ENCODE measurements at places on chromosomes 5 and 9.

DNA sequence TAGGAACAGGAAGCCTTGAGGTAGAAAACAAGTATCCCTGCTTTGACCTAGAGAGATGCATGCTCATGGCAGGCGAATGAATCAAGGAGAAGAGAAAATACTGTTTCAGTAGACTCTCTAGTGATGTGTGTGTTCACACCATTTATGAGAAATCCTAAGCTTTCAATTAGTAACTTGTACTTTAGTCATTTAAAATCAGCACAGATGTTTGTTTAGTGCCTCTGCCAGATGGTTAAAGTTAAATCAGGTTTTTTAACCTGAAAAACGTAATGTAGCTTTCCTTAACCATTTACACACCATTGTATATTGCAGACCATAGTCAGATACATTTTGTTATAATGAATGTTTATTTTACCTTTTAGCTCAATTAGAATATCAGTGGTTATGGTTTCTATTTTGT lies 5.0 kb downstream of the TJP2 start:
- no peak for DNase-seq

DNA sequence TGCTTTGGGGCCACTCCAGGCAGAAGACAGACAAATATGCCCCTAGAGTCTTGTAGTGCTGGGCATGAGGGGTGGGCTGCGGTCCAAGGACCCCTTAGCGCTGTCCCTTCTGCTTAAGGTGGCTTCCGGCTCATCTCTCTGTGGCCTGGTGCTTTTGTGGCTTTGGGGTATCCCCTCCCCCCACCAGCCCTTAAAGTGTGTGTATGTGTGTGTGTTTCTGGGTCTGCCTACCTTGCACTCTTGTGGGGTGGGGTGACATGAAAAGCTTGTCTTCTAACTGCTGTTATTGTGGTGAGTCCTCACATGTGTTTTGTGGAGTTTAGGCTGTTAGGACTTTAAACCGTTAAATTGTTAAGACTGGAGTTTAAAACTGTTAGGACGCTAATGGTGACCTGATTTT lies 23.6 kb downstream of the MARCHF6 start:
- no peak for DNase-seq

- no peak for DNase-seq
Measured at GRCh38 chr9:6229619-6230018, 14.0 kb downstream of the IL33 start.

DNA sequence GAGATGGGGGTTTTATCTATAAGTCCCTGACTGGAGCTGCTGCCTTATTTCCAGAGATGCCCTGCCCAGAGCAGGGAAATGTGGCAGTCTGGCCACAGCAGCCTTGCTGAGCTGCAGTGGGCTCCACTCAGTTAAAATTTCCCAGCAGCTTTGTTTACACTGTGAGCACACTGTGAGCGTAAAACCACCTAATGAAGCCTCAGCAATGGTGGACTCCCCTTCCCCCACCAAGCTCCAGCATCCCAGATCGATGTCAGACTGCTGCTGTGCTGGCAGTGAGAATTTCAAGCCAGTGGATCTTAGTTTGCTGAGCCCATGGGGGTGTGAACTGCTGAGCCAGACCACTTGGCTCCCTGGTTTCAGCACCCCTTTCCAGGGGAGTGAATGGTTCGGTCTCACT lies 208.7 kb upstream of the RAI14 start:
- DNase-seq = no peak

GRCh38 chr5:154664869-154665268 lies 90.3 kb upstream of the LARP1 start:
- no peak for DNase-seq

GRCh38 chr5:175107865-175108264 lies 336.1 kb downstream of the DRD1 start:
- no peak for DNase-seq

- DNase-seq = no peak
Measured at GRCh38 chr5:154205441-154206117, 15.0 kb downstream of the GALNT10 start.

GRCh38 chr9:106653213-106653612 lies 209.8 kb upstream of the ZNF462 start:
- no peak for DNase-seq

GRCh38 chr9:91246846-91247245 lies 114.9 kb downstream of the AUH start:
- no peak for DNase-seq

DNA sequence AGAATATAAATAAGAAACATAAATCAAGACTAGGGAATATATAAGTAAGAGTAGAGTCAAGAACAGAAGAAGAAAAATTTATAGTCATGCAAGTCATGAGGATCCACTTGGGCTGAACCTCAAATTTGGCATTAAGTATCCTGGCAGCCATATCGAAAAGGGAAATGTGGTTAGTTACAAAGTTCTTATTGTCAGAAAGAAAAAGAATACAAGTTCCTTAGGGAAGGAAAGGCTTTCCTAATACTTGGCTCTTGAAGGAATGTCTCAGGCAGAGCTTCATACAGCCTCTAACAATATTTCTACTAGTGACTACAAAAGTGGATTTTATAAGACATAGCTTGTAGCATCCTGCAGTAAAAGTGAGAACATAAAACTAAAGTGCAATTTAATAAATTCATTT lies 45.4 kb downstream of the TMEM252 start:
- DNase-seq = no peak

DNA sequence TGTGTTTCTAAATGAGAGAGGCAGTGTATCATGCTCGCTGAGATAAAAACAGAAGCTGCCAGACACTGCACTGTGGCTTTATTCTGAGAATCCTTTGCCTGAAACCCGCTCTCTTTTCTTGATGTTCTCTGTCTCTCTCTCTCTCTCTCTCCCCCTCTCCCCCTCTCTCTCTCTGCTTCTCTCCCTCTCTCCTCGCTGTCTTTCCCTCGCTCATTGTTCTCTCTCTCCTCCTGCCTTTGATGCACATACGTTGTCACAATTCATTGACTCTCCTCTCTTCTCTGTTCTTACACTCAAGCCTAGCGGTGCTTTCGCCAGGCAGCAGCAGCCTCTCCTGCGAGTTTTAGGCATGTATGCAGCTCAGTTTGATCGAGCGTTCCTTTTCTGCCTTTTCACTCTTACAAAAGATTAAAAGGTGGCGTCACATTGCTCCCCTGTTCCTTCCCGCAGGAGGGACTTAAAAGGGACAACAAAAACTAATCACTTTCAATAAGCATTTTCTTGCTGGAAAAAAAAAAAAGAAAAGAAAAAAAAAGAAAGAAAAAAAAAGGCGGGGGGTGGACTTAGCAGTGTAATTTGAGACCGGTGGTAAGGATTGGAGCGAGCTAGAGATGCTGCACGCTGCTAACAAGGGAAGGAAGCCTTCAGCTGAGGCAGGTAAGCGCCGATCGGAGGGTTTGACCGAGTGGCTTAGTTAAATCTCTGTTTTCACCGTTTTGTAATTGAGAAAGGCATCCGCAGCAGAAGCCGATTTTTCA lies 717.9 kb upstream of the WWC1 start:
- peak; percentile 75 for DNase-seq

DNA sequence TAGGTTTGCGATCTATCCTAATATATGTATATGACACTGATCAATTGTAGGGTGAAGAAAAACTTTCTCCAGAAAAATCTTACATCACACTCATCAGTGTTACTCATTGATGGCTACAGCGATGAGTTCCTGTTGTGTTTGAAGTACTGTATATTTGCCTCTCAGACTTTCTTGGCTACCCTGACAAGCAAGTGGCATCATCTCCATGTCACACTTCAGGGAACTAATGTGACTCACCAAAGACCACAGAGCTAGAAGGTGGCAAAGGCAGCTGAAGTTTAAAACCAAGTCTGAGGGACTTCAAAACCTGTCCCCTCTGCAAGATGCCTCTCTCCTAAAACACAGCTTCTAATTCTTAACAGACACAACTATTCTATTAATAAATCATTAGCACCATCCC lies 451.4 kb downstream of the CTNND2 start:
- DNase-seq = no peak

DNA sequence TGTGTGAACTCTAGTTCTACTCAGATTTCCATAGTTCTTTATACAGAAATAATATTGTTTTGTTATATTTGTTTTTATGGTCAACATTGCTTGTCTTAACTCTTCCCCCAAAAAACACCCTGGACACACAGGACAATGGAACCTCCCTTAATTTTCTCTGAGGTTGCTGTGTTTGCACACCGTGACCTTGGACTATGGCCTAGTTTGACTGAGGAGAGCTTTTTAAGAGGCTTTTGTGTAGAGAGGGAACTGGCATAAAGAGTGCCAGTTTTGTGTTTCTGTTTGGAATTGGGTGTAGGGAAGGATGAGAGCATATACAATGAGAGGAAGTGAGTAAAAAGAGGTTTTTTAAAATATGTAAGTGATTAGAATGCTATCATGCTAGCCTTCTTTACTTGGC lies 101.1 kb upstream of the MEF2C start:
- DNase-seq = no peak

GRCh38 chr9:133355881-133356357 lies 368 bp downstream of the SURF1 start:
- no peak for DNase-seq

GRCh38 chr5:170296935-170297588 lies 515 bp downstream of the LCP2 start:
- DNase-seq = no peak

DNA sequence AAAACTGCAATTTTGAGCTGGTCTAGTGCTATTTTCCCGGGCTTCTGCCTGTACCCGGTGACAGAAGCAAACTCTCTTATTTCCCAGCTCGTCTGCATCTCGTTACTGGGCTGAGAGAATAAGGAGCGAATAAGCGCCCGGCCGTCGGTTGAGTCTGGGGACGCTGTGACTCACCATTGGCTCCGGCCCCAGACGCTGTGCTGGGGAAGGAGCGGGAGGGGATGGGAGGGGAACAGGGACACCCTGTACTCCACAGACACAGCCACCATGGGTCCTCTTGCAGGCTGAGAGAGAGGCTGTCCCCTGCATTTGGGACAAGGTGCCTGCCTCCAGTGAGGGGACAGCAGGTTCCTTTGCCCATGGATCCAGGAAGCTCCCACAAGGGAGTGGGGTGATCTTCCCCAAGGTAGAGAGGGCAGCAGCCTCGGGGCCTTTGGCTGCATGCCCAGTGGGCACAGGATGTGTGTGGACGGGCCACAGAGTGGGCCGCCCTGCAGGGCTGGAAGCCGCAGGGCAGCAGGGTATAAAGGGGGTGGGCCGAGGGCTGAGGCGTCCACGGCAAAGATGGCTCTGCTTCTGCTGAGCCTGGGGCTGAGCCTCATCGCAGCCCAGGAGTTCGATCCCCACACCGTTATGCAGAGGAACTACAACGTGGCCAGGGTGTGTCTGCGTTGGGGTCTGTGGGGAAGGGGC lies at the start of gene LCN9:
Gene LCN9, plus strand, starts transcription at position 552 of the 693 bp plus-strand sequence. Its CDS starts 13 bp downstream, at position 565.
- DNase-seq = no peak

DNA sequence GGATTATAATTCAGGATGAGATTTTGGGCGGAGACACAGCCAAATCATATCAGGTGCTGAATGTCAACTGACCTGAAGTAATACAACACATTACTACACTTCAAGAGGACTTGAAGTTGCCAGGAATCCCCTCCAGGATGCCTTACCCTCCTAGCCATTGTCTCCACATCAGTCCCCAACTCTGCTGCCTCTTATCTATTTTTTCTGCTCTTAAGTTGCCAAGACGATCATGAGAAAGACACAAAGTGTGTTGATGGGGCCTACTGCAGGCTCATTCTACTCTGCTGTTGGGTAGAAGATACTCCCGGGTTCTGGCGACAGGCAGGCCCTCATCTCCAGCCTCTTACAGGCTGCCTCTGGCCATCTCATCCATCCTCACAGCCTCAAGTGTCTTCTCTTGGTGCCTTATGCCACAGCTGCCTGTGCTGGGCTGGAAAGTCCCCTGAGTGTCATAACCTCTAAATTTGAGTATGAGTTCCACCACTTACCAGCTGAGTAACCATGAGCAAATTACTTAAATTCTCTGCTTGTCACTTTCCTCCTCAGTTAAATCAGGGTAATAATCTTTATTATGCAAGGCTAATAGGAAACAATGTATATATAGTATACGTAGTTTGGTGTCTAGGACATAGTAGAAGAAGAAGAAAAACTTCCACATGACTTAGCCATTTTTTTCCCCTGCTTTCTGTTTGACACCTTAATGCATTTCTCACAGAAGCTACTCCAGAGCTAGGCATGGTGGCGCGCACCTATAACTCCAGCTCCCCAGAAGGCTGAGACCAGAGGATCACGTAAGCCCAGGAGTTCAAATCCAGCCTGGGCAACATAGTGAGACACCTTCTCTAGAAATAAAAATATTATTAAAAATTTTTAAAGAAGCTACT lies 73.0 kb upstream of the SNX2 start:
- DNase-seq = peak; percentile 6

- DNase-seq = no peak
Measured at GRCh38 chr9:83665580-83666200, 42.1 kb downstream of the UBQLN1 start.

DNA sequence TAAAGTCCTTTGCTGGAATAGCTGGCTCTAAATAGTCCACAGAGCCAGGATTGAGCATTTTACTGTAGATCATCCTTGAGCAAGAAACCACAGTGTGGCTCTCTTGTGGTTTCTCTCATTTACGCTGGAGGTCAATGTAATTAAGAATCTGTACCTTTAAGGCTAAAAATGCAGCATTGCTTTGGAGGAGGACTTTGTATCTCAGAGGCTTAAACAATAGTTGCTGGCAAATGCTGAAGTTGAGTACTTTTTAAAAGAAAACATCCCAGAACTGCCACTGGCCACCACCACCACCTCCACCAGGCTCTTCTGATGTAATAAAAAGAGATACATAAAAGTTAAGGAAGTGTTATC lies 177.3 kb upstream of the ADAMTSL1 start:
- no peak for DNase-seq

DNA sequence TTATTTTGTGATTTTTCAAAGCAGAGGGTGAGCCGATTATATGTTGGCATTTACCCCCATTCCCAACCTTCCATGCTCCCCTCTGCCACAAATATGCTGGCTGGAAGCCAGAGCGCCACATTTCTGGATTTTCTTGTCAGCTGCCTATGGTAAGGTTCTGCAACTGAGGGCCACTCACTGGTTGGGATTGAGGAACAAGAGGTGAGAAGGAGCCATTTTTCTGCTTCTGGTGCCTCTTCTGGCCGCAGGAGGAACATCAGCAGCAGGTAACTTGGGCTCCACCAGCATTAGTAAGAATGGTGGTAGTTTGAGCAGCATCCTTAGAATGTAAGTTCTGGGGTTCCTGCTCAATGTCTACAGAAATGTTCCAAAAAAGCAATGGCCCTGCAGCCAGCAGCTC lies 159.5 kb upstream of the MAST4 start:
- no peak for DNase-seq

DNA sequence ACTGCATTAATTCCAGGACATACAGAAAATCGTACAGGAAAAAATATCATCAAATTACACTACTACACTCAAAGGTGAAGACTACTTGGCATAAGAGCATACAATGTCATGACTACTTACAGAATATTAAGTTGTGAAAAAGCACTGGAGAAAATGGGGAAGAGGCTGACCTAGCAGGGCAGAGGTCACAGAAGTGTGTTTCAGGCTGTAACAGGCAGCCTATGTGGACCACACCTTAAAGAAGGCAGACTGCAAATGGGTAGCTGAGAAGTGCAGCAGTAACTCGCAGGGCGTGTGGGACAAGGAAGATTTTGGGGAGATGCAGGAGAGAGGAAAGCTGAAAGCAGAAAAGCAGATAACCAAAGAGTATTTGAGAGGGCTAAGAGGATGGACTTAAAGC lies 167.0 kb upstream of the PIK3R1 start:
- no peak for DNase-seq

GRCh38 chr5:107538805-107539445 lies 131.8 kb downstream of the EFNA5 start:
- DNase-seq = no peak

All from NCI-H524 (cell line).